Uterus (tissue), 4 donors: ENCODE measurements at places on chromosomes 4 and X. TPM values are rescaled to one million over a fixed set of nuclear protein-coding genes. Genes with fewer than 3 reads are reported as not detected.

TRIM61 gene
- total RNA-seq, result not detected

TMEM255A gene
- total RNA-seq, result 0.51 TPM

HTN3 gene
- total RNA-seq, result not detected

EMCN gene
- total RNA-seq, result 48.4 TPM

HTN1 gene
- not detected for total RNA-seq

TMEM192 gene
- 4.7 TPM for total RNA-seq

LEF1 gene
- 49.7 TPM for total RNA-seq

FRG2 gene
- total RNA-seq, result not detected

LUZP4 gene
- not detected for total RNA-seq

PAK3 gene
- 2.1 TPM for total RNA-seq

DNA sequence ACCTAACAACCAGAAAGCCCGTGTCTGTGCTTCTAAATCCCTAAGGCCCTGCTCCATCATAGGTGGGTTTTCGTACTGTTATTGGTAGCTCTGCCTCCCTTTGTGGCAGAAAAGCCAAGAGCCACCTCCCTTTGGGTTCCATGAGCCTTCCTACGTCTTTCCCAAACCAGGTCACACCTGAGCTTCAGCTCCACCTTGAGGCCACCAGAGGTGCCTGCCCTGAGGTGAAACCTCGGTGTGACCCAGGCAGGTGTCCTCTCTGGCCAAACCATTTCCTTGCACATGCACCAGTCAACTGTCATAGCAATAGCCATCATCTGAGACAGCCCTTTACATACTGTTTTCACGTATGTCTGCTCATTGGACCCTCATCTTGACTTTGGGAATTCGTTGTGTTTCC is 188.0 kb upstream of the RBPJ start:
- H3K4me1 ChIP-seq, result no peaks in the 10 kb centered on the region
- no peak for DNase-seq
- no peaks in the 10 kb centered on the region for H3K36me3 ChIP-seq

DNA sequence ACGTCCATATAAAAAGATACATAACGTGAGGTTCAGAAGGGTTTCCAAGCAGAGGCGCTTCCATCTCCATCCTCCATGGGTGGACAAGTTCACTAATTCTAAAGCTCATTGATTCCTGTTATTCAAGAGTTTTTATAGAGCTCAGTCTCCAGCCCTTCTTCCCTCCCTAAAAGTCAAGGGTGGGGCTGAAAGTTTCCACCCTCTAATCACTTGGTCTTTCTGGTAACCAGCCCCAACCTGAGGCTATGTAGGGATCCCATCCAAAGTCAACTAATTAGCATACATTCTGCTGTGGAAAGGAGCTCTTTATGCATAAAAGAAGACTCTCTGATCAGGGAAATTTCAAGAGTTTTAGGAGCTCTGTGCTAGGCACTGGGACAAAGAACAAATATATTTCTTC is 46.9 kb upstream of the VEGFC start:
- H3K36me3 ChIP-seq, result no peaks in the 10 kb centered on the region
- no peak for DNase-seq
- H3K4me1 ChIP-seq, result no peaks in the 10 kb centered on the region
- no peak overlapping the region for H3K27ac ChIP-seq
- no peaks in the 10 kb centered on the region for H3K27me3 ChIP-seq
- H3K4me3 ChIP-seq, result no peak overlapping the region

- no peaks in the 10 kb centered on the region for H3K36me3 ChIP-seq
- no peak for DNase-seq
- H3K27me3 ChIP-seq, result no peaks in the 10 kb centered on the region
Measured at GRCh38 chr4:158895797-158896576, 127.2 kb downstream of the FNIP2 start.

- H3K36me3 ChIP-seq, result no peaks in the 10 kb centered on the region
- H3K4me3 ChIP-seq, result no peak overlapping the region
- no peak for DNase-seq
- H3K4me1 ChIP-seq, result no peaks in the 10 kb centered on the region
Measured at GRCh38 chrX:1618689-1619088, 3.8 kb downstream of the ASMT start.

DNA sequence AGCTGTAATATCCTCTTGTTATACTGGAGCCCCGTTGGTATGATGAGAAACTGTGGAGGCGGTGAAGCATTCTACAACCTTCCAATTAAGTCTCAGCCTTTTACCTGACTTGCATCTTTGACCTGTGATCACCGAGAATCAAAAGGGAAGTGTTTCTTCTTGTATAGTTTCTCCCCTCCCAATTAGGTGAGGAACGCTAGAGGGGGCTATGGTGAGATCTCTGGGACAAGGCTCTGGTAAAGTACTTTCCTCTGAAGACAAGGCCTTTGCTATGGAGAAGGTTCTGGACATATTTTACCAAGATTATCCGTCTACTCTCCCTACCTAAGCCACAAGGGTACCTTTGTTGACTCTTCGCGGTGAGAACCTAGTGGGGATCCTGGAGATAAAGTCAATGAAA is 111.3 kb downstream of the CBLL2 start:
- H3K27ac ChIP-seq, result no peak overlapping the region
- H3K27me3 ChIP-seq, result no peaks in the 10 kb centered on the region
- no peaks in the 10 kb centered on the region for H3K4me1 ChIP-seq
- no peak overlapping the region for H3K4me3 ChIP-seq
- H3K36me3 ChIP-seq, result no peaks in the 10 kb centered on the region
- DNase-seq, result no peak

DNA sequence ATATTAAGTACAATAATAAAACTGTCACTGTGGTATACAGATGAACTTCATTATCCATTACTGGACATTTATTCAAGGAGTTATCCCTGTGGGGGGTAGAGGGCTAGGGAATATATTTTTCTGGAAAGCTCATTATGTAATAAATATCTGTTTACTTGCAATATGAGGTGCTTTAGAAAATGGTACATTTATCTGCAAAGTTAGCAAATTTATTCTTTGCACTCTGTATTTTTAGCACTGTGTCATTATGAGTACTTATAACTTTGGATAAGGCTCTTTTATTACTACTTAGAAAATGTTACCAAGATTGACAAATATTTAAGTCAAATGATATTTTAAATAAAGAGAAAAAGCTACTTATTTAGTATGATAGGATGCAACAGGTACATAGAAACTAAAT is 37.8 kb downstream of the ANKRD17 start:
- DNase-seq, result no peak
- H3K27ac ChIP-seq, result no peak overlapping the region
- no peak overlapping the region for H3K4me3 ChIP-seq

GRCh38 chr4:59457576-59457975 is 1742.5 kb upstream of the ADGRL3 start:
- H3K4me1 ChIP-seq, result no peaks in the 10 kb centered on the region
- no peak for DNase-seq
- no peaks in the 10 kb centered on the region for H3K27me3 ChIP-seq
- H3K4me3 ChIP-seq, result no peak overlapping the region
- H3K36me3 ChIP-seq, result no peaks in the 10 kb centered on the region
- no peak overlapping the region for H3K27ac ChIP-seq

DNA sequence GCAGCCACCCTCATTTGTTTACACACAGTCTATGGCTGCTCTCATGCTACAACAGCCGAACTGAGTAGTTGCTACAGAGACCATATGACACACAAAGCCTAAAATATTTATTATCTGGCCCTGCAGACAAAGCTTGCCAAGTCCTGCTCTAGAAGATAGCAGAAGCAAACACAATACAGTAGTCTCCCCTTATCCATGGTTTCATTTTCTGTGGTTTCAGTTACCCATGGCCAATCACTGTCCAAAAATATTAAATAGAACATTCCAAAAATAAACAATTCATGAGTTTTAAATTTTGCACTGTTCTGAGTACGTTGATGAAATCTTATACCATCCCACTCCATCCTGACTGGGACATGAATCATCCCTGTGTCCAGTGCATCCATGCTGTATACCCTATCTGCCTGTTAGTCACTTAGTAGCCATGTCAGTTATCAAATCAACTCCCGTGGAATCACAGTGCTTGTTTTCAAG is 40.2 kb upstream of the ZNF81 start:
- no peaks in the 10 kb centered on the region for H3K4me1 ChIP-seq
- H3K27ac ChIP-seq, result no peak overlapping the region
- no peaks in the 10 kb centered on the region for H3K36me3 ChIP-seq
- H3K4me3 ChIP-seq, result no peak overlapping the region

GRCh38 chr4:29213020-29213419 is 1507.1 kb upstream of the PCDH7 start:
- no peaks in the 10 kb centered on the region for H3K27me3 ChIP-seq
- no peak for DNase-seq
- H3K4me3 ChIP-seq, result no peak overlapping the region
- H3K4me1 ChIP-seq, result no peaks in the 10 kb centered on the region
- no peak overlapping the region for H3K27ac ChIP-seq
- H3K36me3 ChIP-seq, result no peaks in the 10 kb centered on the region

DNA sequence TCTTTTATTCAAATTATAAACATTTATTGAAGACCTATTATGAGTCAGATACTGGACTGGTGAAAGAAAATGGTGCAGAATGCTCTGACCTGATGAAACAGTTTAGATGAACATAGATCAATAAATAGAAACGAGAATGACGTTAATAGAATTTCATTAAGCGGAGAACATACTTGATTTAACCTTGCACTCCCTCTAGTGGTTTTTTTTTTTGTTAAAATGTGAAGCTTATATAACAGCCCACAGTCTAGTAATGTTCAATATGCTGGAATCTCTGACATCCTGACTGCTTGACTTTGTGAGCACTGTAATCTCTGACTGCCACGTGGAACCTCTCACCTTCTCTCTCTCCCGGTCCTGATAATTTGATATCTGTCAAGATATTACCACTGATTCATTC is 32.3 kb downstream of the HDAC8 start:
- H3K27ac ChIP-seq, result no peak overlapping the region
- no peak for DNase-seq
- no peaks in the 10 kb centered on the region for H3K27me3 ChIP-seq
- H3K36me3 ChIP-seq, result no peaks in the 10 kb centered on the region
- H3K4me1 ChIP-seq, result no peaks in the 10 kb centered on the region

- H3K4me3 ChIP-seq, result no peak overlapping the region
- H3K4me1 ChIP-seq, result no peaks in the 10 kb centered on the region
- no peak for DNase-seq
- H3K27me3 ChIP-seq, result no peaks in the 10 kb centered on the region
- H3K27ac ChIP-seq, result no peak overlapping the region
Measured at GRCh38 chr4:186943411-186943810, 219.8 kb upstream of the FAT1 start.

DNA sequence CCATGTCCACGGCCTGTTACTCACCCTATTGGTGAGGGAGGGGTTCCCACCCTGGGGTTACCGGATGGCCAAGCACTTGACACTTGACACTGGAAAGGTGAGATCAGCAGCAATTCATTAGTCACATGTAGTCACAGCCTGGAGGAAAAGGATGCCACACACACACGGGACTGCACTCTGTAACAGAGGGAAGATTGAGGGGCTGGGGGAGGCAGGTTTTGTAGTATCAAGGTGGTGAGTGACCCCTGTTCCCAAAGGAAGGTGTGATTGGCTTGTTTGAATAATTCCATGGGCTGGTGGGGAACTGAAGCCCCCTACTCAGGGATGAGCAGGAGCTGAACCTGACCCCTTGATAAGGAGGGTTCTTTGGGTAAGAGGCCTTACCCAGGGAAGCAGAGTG is 96.0 kb upstream of the HELT start:
- no peak overlapping the region for H3K4me3 ChIP-seq
- H3K27me3 ChIP-seq, result no peaks in the 10 kb centered on the region
- H3K27ac ChIP-seq, result no peak overlapping the region
- no peaks in the 10 kb centered on the region for H3K4me1 ChIP-seq

DNA sequence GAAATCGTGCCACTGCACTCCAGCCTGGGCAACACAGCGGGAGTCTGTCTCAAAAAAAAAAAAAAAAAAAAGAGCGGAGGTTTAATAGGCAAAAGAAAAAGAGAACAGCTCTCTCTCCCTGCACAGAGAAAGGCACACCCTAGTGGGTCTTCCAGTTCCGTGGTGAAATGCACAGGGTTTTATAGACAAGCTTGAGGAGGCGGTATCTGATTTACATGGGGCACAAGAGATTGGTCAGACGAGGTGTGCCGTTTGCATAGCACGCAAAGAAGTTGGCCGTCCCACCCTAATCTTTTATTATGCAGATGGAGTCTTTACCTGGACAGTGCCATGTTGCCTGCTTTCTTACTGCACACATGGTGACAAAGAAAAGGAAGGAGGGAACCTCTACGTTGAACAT is 33.5 kb upstream of the REST start:
- H3K4me3 ChIP-seq, result no peak overlapping the region
- H3K27ac ChIP-seq, result no peak overlapping the region
- no peaks in the 10 kb centered on the region for H3K36me3 ChIP-seq

DNA sequence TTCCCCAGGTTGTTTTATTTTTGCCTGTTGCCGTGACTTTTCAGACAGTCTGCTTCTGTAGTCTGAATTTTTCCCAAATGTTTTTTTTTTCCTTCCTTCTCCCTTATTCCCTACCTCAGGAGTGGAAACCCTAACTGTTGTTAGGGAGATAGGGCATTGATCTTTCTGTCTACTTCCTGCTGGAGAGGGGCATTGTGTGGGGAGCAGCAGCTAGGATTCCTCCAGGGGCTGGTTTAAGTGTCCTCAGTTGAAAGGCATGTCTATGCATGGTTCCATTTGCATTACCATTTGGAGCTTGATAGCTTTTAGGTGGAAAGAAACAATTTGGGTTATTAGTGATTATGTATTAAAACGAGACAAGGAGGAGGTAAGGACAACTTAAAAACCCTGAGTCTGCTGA is 383.9 kb downstream of the DCAF12L2 start:
- no peaks in the 10 kb centered on the region for H3K36me3 ChIP-seq
- no peaks in the 10 kb centered on the region for H3K27me3 ChIP-seq
- DNase-seq, result no peak
- no peak overlapping the region for H3K27ac ChIP-seq
- H3K4me1 ChIP-seq, result no peaks in the 10 kb centered on the region
- no peak overlapping the region for H3K4me3 ChIP-seq

DNA sequence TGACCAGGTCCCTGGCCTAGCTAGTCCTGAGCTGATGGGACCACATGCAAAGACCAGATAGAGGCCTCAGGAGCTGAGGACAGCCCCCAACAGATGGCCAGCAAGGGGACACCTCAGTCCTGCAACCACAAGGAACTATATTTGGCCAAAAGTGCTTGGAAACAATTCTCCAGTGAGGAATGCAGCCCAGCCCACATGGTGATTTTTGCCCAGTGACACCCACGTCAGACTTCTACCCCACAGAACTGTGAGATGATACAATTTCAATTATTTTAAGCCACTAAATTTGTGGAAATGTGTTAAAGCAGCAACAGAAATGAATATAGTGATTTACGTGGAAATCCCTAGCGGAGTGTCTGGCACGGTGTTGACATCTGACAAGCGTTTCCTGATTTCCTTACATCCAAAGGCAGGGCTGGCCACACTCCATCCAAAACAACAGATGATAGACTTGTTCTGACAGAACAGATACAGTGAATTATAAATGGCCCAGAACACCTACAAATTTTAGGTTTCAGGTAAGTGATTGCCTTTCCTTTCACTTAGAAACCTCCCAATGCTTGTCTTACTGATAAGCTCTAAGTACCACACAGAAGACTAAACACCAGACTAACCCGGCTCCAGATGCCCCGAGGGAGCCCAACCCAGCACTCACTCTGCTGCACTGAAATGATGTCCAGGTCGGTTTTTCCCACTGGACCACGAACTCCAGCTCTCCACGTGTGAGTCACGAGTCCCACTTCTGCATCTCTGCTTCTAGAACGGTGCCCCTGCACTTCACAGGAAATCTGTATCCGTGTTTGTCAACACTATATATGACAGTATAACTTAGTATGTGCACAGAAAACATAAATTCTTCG is 5.8 kb downstream of the AFAP1 start:
- no peak overlapping the region for H3K27ac ChIP-seq
- H3K4me3 ChIP-seq, result no peak overlapping the region
- DNase-seq, result peak; percentile 1
- peaks cover 4% of the 10 kb centered on the region for H3K4me1 ChIP-seq

GRCh38 chrX:121085612-121086010 is 38.2 kb downstream of the GLUD2 start:
- H3K4me3 ChIP-seq, result no peak overlapping the region
- DNase-seq, result no peak
- no peaks in the 10 kb centered on the region for H3K4me1 ChIP-seq
- H3K36me3 ChIP-seq, result no peaks in the 10 kb centered on the region
- no peak overlapping the region for H3K27ac ChIP-seq
